ENCODE measurements at places on chromosomes 5 and 9.

GRCh38 chr5:168693297-168693696, 114.1 kb upstream of the PANK3 start:
- DNase-seq, result no peak

- DNase-seq, result no peak
Measured at GRCh38 chr9:26947736-26948135, 694 bp upstream of the PLAA start.

GRCh38 chr5:174625591-174626350, 98.6 kb upstream of the MSX2 start:
- no peak for DNase-seq

DNA sequence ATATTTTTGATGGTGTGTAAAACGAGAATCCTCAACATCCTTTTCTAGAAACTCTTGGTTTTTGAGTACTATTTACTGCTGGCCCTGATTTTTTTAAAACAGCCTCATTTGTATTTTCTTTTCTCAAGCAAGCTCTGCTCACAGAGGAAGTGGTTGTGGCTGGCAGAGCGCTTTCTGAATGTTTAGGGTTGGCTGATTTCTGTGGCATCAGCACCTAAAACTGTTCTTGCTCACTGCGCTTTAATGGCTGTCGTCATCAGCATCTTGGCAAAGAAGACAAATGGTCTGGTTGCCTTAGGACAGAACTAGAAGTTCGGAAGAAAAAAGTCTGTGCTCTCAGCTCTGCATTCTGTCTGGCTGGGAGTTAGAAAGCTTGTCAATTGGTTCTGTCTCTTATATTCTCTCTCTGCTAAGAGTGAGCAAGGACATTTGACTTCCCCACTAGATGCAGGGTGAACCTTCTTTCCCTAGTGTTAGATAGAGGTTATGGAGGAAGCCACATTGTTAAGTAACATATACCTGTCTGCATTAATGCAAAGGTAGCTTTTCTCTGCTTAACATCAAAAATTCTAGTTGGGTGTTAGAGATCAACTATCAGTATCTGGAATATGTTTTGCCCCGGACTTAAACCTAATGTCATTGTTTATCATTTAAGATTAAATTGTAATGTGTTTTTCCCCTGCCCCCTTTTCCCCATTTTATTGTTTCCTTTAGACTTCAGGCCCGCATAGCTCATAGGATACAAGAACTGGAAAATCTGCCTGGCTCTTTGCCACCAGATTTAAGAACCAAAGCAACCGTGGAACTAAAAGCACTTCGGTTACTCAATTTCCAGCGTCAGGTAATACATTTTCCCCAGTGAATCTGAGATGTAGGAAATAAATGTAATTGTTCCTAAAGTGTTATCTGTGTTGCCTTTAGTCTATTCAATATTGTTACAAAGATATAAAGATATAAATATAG, 39.0 kb downstream of the SMARCA2 start:
- peak; percentile 22 for DNase-seq

GRCh38 chr9:76598981-76599380, 140.0 kb downstream of the GCNT1 start:
- no peak for DNase-seq

- no peak for DNase-seq
Measured at GRCh38 chr5:163988566-163988965, 483.1 kb downstream of the MAT2B start.

- DNase-seq, result no peak
Measured at GRCh38 chr5:37896159-37896558, 56.3 kb upstream of the GDNF start.

- no peak for DNase-seq
Measured at GRCh38 chr5:72040513-72040912, 66.8 kb upstream of the MAP1B start.
